ENCODE measurements at places on chromosomes 13 and 19.
A peak's percentile ranks its signal among the peaks of the same experiment; 100 is the strongest.

- DNase-seq, result no peak
These were observed 9.2 kb downstream of the LMTK3 start for GRCh38 chr19:48502350-48503018.

GRCh38 chr19:31402529-31403316 is 53.5 kb upstream of the TSHZ3 start:
- no peak for DNase-seq

DNA sequence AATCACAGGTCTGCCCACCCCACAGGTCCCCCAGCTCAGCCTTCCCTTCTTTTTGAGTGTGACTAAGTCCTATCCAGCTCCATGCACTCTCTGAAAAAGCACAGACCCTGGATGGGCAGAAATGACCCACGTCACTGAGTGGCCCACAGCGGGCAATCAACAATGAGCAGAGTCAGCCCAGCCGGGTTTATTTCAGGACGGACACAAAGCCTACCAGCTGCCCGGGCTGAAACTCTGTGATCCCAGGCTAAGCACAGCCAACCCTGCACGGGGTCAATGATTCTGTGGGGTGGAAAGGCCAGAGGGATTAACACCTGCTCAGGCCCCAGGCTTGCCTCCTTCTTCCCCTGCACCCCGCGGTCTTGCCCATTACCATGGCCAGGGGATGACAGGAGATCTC is 8.4 kb downstream of the NAPA start:
- peak; percentile 75 for DNase-seq

GRCh38 chr19:6861683-6862286 is 25.6 kb upstream of the ADGRE1 start:
- no peak for DNase-seq

Measured in myocyte (in vitro differentiated cells).